ENCODE measurements at places on chromosomes 1 and 21.

DNA sequence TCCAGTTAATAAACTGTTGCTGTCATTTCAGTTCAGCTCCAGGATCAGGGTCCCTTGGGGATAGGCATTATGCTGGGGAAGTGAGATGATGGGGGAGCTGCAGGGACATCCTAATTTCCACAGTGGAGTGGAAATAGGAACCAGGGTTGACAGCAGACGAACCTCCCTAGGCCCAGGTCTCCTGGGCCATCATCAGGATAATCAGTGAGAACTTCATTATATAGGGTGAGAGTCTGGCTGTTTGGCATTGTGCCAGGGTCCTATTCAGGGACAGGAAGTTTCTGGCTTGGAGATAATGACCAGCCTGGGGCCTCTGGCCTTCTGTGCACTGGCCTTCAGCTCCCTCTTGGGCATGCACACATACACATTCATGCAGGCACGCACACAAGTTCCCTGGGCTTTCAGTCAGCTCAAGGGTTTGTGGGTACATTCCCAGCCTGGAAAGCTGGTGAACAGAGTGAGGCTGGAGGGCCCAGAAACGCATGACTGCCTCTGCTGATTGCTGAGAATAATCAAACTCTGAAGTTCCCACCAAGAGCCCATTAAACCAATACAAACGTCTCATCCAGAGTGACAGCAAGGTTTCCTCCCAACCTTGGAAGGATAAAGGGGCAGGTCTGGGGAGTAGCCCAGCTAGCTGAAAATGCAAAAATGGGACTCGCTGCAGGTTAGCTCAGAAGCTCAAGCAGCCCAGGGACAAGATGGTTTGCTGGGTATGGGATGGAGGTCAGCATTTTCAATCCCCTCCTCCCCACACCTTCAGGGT lies 13.9 kb upstream of the LRIG2 start:
- no peak for DNase-seq

GRCh38 chr1:44584167-44584566 lies 90.1 kb downstream of the TMEM53 start:
- DNase-seq: no peak

- no peak for DNase-seq
Observed at GRCh38 chr1:87151500-87152421, 176.9 kb upstream of the LMO4 start.

- DNase-seq: no peak
Observed at GRCh38 chr1:189619682-189620332, 857.9 kb downstream of the BRINP3 start.

DNA sequence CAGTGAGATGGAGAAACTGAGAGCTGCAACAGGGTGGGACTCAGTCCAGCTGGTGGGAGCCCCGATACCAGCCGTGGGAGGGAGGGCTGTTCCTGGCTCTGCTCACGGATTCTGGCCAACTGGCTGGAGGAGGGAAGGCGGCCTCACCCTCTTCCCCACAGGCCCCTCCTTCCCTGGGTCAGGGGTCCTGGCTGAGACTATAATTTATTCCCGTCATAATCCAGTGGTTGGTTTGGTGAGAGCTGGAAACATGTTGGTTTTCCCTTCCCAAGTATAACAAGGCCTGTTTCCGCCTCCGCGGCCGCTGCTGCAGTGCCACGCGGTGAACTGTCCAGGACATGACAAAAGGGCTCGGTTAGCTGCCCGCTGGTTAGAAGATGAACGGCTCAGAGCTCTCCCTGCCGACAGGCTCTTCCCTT lies 10.0 kb downstream of the PTPRF start:
- DNase-seq: no peak

DNA sequence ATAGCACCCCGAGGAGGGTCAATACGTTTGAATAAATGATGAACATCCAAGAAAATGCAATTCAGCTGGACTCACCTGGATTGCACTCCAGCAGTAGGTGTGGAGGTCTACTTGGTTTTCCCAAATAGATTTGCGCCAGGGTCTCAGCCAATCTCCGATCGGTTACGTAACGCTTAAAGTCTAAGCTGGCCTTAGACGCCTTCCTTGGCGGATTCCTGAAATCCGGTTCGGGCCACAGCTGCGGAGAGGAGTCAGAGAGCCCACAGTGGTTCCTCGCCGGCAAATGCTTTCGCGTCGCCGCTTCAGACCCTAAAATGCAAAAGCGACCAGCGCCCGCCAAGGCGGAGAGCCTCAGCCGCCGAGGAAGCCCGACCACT lies 322 bp downstream of the TFB2M start:
- DNase-seq: no peak

- no peak for DNase-seq
Observed at GRCh38 chr1:96080925-96081324, 640.7 kb upstream of the PTBP2 start.

- no peak for DNase-seq
Observed at GRCh38 chr1:179707406-179707805, 35.7 kb upstream of the FAM163A start.

DNA sequence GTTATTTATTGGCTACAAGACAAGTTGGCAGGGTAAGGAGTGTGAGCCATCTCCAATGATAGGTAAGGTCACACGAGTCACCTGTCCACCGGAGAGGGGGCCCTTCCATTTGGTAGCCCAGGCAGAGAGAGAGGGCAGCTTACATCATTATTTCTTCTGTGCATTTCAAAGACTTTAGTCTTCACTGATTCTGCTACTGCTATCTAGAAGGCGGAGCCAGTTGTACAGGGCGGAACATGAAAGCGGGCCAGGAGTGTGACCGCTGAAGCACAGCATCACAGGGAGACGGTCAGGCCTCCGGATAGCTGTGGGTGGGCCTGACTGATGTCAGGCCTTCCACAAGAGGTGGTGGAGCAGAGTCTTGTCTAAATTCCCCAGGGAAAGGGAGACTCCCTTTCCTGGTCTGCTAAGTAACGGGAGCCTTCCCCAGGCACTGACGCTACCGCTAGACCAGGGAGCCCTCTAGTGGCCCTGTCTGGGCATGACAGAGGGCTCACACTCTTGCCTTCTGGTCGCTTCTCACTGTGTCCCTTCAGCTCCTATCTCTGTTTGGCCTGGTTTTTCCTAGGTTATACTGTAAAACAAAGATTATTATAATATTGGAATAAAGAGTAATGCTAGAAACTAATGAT lies 36.7 kb downstream of the ZNF695 start:
- DNase-seq: no peak

GRCh38 chr1:27527223-27527889 lies 37.4 kb upstream of the WASF2 start:
- no peak for DNase-seq

DNA sequence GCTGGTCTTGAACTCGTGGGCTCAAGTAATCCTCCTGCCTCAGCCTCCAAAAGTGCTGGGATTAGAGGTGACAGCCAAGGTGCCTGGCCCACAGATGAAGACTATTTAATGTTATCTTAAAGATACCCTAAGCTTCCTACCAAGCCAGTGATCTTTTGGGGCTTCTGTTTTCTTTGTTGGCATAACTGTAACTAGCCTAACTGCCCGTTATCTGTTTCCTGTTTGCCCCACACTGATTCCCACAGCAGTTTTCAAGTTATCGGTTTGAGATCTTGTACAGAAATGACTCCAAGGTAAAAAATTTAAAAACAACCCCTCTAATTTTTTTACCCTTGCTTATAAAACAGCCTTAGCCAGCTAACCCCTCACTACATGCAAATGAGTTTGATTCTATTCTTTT lies 12.4 kb downstream of the SELL start:
- DNase-seq: no peak

DNA sequence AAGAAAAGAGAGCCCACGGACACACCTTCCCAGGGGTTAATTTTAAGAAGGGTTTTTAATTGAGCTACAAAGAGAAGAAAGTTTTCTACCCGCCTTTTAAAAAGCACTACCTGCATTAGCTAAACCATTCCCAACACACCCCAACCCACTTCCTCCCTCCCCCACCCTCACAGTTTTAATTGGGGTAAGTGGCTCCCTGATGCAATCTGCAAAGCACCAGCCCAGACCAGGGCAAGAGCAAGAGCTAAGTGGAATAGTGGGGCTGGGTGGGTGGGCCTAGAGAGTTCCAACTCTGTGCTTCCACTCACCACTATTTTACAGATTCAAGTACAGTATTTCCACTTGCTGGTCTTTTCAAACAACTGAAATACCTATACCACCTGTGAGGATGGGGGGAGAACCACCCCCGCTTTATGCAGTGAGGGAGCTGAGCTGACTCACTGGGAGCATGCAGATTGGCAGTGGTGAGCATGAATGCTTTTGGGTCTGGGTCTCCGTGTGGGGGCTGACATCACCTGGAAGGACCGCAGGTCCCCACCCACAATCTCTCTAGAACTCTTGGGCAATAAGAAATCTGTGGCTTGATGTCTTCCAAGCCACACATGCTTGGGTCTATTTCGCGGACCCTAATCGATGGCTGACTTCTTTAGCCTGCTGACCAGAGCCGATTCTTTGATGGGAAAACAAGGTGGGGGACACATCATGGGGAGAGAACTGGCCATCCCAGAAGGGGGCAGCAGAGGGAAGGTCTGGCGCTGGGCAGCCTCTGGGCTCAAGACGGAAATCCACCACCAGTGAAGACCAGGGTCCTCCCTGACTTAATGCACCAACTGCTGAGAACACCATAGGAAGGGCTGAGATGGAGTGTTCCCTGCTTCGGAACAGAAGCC lies 95.5 kb downstream of the SSBP3 start:
- DNase-seq: no peak

- DNase-seq: no peak
Observed at GRCh38 chr1:12433323-12434053, 184.5 kb downstream of the DHRS3 start.

DNA sequence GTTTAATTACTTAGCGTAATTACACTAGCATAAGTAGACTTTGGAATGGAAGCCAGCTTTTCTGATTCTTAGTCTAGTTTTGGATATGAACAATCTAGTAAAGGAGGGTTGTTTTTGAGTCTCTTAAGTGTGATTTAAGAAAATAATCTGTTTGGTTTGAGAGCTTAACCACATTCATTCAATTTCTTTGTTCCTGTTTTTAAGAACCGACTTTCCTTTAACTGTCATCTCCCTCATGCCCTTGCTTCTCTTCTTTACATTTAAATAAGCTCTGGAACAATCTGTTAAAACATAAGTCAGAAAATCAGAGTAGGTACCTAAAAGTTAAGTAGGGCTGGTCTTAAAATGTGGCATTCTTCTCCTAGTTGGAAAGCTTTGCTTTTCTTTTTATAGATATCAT lies 27.7 kb downstream of the CDC42 start:
- no peak for DNase-seq

GRCh38 chr1:36553591-36554322 lies 71.0 kb upstream of the CSF3R start:
- no peak for DNase-seq

DNA sequence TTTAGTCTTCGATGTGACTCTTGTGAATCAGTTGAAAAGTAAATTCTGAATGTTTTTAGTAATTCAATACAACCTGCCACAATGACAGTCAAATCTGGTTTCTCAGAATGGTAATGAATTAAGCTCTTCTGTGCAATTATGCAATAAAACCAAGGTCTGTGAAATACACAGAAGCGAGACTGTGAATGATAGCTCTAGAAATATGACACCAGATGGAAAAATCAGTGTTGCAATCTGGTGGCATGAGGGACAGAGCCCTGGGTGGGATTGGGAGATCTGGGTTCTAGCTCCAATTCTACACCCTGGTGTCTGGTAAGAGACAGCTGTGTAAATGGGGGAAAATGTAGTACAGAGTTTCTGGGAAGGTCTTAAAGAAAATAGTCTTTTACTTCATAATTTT lies 586.4 kb upstream of the ZRANB2 start:
- no peak for DNase-seq

- DNase-seq: no peak
Observed at GRCh38 chr1:22449636-22450035, 2.0 kb upstream of the ZBTB40 start.

GRCh38 chr1:100643471-100644196 lies 75.9 kb upstream of the VCAM1 start:
- DNase-seq: no peak

GRCh38 chr1:1915911-1916840 lies 1.1 kb downstream of the CALML6 start:
- DNase-seq: no peak

DNA sequence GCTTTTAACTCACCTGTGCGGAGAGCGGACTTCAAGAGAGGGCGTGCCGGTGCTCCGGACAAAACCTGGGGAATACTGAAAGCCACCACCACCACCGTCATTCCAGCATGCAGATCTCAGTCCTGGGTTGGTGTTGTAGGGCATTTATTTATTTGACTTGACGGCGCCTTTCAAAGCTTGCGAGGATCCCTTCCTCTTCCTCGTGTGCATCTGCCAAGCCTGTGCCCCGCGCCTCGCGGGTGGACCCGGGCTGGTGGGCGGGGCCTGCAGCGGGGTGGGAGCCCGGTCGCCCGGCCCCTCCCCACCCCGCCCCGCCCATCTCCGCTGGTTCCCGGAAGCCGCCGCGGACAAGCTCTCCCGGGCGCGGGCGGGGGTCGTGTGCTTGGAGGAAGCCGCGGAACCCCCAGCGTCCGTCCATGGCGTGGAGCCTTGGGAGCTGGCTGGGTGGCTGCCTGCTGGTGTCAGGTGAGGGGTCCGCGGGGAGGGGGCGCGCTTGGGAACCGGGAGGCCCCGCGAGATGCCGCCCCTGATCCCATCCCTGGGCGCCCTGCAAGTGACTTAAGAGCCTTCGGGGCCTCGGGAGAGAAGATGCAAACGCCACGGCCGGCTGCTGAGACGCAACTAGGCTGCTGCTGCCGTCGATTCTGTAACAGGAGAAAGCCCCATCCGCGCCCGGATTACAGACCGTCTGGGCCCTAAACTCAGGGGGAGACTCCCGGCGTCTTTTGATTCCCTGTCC lies at the start of gene IL10RB:
Gene IL10RB, plus strand, starts transcription at position 318 of the 739 bp plus-strand sequence. Its CDS starts 99 bp downstream, at position 417.
- no peak for DNase-seq

GRCh38 chr1:210292231-210292871 lies 36.4 kb upstream of the HHAT start:
- DNase-seq: no peak

DNA sequence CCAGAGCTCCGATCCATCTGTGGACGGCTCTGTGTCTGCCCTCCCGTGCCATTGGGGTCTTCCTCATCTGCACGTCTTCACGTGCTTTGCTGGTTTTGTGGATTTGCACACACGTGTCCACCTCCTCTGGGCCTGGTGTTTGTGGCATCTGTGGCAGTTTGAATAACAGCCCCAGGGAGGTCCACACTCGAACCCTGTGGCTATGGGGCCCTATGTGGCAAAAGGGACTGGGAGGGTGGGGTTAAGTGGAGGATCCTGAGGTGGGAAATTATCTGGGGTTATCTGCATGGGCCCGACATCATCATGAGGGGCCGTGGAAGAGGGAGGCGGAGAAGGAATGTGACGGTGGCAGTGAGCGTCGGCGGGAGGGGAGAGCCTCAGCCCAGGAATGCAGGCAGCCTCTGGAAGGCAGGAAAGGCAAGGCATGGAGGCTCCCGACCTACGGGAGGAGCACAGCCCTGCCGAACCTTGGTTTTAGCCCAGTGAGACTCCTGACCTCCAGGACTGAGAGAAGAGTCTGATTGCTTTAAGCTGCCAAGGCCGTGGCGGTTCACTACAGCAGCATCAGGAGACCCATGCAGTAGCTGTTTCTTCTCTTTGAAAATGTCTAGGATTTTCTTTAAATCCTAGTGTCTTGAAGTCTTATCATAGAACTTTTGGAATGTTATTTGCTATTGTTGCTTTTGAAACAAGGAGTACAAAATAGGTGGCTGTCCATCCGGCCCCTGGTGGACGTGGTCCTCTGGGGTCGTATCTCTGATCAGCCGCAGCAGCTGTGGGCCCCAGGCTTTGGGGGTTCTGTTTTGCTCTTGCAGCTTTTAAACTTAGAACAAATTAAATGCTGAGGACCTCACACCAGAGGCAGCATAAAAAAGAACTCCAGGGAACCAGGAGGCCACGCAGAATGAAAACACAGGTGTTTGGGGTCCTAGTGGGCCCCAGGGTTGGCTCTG lies 40.0 kb upstream of the LRRC3 start:
- DNase-seq: no peak
